ENCODE measurements at places on chromosomes 1 and 21. TPM values are rescaled to one million over a fixed set of nuclear protein-coding genes. Genes with fewer than 3 reads are reported as not detected.

DNA sequence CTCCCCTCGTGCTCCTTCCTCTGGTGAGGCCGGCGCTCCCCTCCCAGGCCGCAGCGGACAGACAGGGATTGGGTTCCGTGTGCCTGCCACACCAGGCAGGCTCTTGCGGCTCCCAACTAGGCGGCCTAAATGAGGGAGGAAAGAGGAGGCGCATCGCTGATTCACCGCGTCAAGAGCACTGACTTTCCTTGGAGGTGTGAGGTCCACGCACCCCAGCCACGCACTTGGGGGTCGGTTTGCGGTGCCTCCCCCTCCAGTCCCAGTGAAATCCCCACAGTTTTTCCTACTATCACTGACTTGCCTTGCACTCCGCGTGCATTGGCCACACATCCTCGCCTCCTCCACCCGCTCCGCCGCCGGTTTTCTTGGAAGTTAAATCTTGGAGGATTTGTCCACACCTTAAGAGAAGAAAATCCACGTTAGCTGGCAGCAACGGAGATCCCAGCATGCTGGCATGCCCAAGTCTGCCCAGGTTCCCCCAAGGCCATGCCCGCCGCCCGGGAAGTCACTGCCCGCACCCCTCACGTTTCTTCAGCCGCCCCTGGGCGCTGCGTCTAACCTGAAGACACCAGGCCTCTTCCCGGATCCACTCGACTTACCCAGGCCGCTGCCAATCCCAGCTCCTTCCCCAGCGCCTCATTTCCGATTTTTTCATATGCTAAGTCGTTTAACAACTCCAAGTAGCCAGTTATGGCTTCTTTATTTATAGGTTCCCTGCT is 1.1 kb upstream of the FOXD3 start:
- no peak for DNase-seq
- H3K27ac ChIP-seq: no peak overlapping the region
- H3K27me3 ChIP-seq: peaks cover 73% of the 10 kb centered on the region
- H3K36me3 ChIP-seq: no peaks in the 10 kb centered on the region
- H3K4me1 ChIP-seq: no peaks in the 10 kb centered on the region

GRCh38 chr1:210437781-210438180 is 109.1 kb downstream of the HHAT start:
- no peak overlapping the region for H3K4me3 ChIP-seq
- no peaks in the 10 kb centered on the region for H3K27me3 ChIP-seq
- no peak overlapping the region for H3K27ac ChIP-seq
- no peaks in the 10 kb centered on the region for H3K36me3 ChIP-seq
- no peak for DNase-seq

DNA sequence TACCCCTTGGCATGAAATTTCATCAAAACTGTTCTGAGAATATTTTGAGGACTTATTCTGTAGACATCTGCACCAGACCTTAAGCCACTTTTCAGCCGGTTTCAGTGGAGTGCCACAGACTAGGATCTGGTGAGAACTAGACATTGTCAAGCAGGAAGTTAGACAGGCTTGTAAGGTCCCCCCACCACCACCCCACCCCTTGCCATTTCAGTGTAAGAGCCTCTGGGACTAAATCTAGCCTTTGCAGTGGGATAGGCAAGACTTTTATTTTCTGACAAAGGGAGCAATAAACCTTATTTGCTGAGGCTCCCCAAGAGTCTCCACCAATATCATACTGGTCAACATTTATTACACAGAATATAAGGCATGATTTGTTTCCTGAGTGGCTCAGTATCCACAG is 77.9 kb upstream of the EXO1 start:
- no peak for DNase-seq
- no peak overlapping the region for H3K4me3 ChIP-seq
- no peaks in the 10 kb centered on the region for H3K36me3 ChIP-seq
- H3K4me1 ChIP-seq: no peaks in the 10 kb centered on the region
- no peak overlapping the region for H3K27ac ChIP-seq
- no peaks in the 10 kb centered on the region for H3K27me3 ChIP-seq

The GJA9 gene
- not detected for total RNA-seq

DNA sequence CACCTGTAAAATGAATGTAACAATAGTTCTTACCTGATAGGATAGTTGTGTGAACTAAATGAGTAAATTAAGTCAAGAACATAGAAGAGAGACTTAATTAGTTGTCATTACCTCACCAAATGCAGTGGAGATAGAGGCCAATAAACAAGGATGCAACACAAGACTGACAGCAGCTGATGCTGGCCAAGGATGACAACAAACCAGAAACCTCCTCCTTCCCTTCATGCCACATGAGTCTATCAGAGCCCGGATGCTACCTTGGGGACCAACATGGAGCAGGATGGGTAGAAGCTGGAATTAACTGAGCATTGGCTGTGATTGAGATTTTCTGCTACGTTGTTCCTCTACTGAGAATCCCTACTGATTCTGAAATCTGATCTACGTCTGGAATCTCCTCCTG is 30.3 kb upstream of the USP1 start:
- H3K36me3 ChIP-seq: no peaks in the 10 kb centered on the region
- no peak overlapping the region for H3K4me3 ChIP-seq
- no peaks in the 10 kb centered on the region for H3K4me1 ChIP-seq
- no peak overlapping the region for H3K27ac ChIP-seq
- no peaks in the 10 kb centered on the region for H3K27me3 ChIP-seq

- no peak overlapping the region for H3K27ac ChIP-seq
- H3K4me3 ChIP-seq: no peak overlapping the region
- peak; percentile 39 for DNase-seq
- peaks cover under 1% of the 10 kb centered on the region for H3K36me3 ChIP-seq
Measured at GRCh38 chr1:209772126-209772525, 12.2 kb downstream of the C1orf74 start.

The IFI6 gene
- total RNA-seq: 36.0 TPM

GRCh38 chr1:246566813-246567645 is 773 bp downstream of the CNST start:
- no peaks in the 10 kb centered on the region for H3K36me3 ChIP-seq
- peaks cover 9% of the 10 kb centered on the region for H3K4me1 ChIP-seq

The RNU1-3 gene
- total RNA-seq: 3,134 TPM

DNA sequence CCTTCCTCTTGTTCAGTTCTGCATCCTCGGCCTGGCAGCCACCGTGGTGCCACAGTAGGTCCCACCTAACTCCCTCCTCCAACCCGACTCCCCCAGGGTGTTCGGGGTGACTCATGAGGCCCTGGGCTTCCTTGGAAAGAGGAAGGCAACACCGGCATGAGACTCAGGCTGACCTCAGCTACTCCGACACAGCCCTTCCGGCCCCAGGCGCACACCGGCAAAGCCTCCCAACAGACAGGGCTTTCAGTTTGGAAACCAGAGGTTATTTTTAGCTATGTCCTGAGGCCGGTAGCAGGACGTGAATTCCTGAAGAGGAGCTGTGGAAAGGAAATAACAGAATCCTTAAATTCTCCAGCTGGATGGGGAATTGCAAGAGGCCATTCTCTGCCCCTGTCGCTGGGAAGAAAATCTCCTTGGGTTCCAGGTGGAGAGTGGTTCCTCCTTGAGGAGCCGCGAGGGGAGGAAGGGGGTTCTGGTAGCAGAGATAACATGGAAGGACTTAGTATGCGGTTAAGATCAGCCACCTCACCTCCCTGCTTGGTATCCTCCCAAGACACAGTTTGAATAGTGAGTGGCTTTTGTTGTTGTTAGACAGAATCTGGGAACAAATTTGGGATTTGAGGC is 24.4 kb downstream of the PLXNA2 start:
- no peak overlapping the region for H3K4me3 ChIP-seq
- H3K27me3 ChIP-seq: no peaks in the 10 kb centered on the region
- H3K4me1 ChIP-seq: peaks cover 54% of the 10 kb centered on the region
- peak; percentile 45 for DNase-seq
- peak overlapping the region; percentile 79 for H3K27ac ChIP-seq

- no peak for DNase-seq
- H3K27ac ChIP-seq: no peak overlapping the region
Measured at GRCh38 chr1:194298007-194298598, 1111.7 kb upstream of the B3GALT2 start.

The SPRR2G gene
- total RNA-seq: not detected

- H3K4me1 ChIP-seq: peaks cover 22% of the 10 kb centered on the region
- no peaks in the 10 kb centered on the region for H3K27me3 ChIP-seq
- no peak overlapping the region for H3K27ac ChIP-seq
- no peaks in the 10 kb centered on the region for H3K36me3 ChIP-seq
Measured at GRCh38 chr21:31880816-31881215, 8.0 kb downstream of the HUNK start.

DNA sequence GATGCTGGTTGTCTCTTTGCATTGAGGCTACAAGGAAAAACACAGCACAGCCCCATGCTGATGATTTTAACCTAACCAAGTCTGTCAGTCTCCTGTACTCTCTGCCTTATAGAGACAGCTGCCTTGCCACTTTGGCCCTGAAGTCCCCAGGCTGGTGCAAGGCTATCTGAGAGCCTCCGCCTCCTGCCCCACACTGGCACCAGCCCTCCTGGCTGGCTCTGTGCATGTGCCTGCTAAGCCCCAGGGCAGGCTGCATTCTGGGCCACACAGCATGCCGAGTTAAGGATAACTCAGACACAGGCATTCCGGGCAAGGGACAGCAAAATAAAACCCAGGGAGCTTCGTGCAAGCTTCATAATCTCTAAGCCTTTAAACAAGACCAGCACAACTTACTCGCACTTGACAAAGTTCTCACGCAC is 910 bp downstream of the RUNX1 start:
- H3K4me3 ChIP-seq: no peak overlapping the region
- no peak overlapping the region for H3K27ac ChIP-seq
- H3K27me3 ChIP-seq: no peaks in the 10 kb centered on the region
- no peaks in the 10 kb centered on the region for H3K36me3 ChIP-seq

The JAK1 gene
- total RNA-seq: 162 TPM

GRCh38 chr1:176884286-176884685 is 280.2 kb downstream of the ASTN1 start:
- no peaks in the 10 kb centered on the region for H3K36me3 ChIP-seq
- DNase-seq: no peak
- no peaks in the 10 kb centered on the region for H3K27me3 ChIP-seq
- H3K4me3 ChIP-seq: no peak overlapping the region

The S100A8 gene
- 69.8 TPM for total RNA-seq

The TRIM17 gene
- 3.3 TPM for total RNA-seq

All from lung (tissue), 17 donors.